ENCODE measurements at places on chromosomes 1 and 21.

DNA sequence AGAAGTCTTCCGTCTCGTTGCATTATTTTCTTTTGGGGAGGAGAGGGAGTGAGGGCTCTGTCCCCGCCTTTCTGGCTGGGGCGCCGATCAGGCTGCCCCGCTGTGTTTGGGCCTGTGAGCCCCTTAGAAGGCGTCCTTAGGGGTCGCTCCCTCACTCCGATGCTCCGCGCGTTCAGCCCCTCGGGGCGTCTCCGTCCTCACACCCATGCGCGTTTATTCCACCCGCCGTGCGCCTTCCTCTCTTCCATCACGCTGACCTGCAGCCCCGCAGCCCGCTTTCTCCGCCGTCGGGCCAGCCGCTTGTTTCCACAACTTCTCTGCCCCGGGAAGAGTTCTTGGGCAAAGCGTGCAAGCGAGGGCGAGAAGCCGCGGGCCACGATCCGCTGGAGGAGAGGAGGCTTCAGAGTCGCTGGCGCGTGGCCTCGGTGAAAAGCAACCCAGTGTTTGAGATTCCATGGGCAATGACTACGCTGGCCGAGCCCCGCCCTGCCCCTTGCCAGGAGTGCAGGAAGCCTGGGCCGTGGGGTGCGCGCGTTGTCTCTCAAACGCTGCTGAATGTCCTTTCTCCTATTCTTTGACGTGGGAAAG, 27.7 kb downstream of the TRIM11 start:
- DNase-seq, result no peak

DNA sequence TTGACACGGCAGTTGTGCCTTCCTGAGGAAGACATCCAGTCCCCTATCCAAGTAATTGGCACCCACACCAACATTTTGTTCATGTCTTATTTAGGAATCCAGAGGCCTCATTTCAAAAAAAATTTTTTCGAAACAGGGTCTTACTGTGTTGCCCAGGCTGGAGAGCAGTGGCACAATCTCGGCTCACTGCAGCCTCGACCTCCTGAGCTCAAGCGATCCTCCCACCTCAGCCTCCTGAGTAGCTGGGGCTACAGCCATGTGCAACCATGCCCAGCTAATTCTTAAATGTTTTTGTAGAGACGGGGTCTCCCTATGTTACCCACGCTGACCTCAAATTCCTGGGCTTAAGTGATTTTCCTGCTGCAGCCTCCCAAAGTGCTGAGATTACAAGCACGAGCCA, 9.2 kb upstream of the TRNP1 start:
- no peak for DNase-seq

DNA sequence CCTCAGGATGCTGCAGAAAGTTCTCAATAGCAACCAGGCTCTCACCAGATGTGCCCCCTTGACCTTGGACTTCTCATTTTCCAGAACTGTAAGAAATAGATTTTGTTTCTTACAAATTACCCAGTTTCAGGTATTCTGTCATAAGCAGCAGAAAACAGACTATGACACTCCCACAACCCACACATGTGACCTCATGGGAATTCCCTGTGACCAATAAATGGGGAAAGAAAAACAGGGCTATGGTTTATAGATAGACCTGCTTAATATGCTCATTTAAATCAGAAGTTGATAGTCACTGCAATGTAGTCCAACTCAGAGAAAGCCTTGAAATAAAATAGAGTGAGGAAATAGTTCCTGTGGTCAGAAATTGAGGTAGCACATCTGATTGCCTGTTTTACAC, 380.9 kb upstream of the PTBP2 start:
- DNase-seq, result no peak

DNA sequence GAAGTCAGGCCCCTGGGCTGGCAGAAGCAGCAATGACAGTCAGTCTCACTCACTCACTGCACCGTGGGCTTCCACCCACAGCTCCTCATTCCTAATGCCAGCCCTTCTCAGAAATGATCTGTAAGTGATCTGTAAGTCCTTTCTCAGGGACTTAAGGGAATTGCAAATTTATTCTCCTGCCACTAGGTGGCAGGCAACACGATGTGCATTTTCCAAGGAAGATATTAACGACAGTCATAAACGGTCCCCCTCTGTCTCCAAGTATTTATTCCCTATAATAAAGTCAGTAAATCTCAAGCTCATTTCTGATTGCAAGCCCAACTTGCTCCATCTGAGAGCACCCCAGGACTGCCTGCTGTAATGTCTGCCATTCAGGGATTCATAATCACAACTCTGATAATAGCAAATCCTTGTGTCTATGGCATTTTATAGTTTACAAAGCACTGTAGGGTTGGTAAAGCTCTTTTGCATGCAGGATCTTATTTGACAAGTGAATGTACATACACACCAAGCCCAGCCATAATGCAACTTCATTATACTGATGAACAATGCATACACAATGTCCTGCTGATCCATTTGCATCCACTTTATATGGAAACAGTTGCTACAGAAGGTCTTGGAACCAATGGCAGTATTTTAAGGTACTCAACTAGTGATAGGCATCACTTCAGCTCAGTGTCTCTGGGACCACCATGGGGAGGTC, 380.5 kb upstream of the CAMK1G start:
- DNase-seq, result no peak

GRCh38 chr1:172588296-172589291, 55.6 kb downstream of the SUCO start:
- DNase-seq, result no peak

DNA sequence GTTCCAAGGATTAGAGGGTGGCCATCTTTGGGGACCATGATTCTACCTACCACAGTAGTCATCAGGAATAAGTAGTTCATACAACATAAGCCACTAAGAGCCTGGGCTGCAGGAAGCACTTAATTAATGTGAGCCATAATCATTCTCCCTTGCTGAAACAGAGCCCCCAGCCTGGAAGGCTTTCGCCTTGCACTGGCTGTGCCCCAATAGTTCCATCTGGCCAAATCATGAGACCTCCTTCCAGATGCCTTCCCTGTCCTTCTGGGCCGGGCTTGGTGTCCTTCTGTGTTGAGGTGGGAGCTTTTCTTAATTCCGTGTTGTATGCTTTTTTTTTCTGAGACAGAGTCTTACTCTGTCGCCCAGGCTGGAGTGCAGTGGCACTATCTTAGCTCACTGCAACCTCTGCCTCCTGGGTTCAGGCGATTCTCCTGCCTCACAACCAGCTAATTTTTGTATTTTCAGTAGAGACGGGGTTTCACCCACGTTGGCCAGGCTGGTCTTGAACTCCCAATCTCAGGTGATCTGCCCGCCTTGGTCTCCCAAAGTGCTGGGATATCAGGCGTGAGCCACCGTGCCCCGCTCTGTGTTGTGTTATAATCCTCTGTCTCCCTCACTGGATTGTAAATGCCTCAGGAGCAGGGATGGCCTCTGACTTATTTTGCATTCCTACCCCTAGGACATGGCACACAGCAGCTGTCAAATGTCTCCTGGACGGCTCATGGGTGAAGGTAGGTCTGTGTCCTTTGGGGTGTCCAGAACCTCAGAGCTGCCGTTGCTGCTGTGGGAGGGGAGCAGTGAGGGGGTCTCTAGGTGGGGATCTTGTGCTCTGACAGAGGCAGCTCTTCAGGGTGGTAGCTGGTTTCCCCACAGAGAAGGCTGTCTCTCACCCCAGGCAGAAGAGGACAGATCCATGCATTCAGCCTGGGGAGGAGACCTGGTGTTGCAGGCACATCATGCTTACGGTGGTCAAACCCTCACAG, 10.1 kb downstream of the GNG4 start:
- DNase-seq, result no peak

DNA sequence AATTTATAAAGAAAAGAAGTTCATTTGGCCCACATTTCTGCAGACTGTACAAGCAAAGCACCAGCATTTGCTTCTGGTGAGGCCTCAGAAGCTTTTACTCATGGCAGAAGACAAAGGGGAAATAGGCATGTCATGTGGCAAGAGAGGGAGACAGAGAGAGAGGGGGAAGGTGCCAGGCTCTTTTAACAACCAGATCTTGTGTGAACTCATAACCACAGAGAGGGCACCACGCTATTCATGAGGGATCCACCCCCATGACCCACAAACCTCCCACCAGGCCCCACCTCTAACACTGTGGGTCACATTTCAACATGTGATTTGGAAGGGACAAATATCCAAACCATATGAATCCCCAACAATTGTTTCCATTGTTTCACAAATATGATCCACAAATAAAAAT, 467.9 kb downstream of the SIPA1L2 start:
- DNase-seq, result no peak

DNA sequence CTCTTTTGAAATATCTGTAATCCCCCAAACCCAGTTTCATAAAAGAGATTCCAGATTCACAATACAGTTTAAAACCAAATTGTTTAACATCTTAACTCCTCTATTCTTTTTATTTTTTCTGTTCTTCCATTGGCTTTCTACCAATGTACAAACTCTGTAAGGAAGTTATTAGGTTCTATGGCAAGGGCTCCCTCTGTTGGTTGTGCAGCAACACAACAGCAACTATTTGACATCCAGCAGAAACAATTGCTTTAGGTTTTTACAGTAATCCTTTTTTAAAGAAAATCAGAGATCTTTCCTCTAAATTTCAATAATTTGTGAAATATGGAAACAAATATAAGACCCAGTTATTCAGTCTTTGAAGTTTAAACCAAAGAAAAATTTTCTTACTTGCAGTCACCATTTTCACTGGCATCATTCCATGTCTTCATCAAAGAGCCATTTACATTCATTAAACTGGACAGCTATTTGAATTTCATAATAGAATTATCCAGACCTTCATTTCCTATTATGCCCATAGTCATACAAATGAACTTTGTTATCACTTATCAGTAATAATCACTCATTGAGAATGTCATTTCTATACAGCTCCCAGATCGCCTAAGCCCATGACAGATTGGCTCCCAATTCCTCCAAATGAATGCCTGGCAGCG, 46.5 kb upstream of the RNF11 start:
- no peak for DNase-seq

DNA sequence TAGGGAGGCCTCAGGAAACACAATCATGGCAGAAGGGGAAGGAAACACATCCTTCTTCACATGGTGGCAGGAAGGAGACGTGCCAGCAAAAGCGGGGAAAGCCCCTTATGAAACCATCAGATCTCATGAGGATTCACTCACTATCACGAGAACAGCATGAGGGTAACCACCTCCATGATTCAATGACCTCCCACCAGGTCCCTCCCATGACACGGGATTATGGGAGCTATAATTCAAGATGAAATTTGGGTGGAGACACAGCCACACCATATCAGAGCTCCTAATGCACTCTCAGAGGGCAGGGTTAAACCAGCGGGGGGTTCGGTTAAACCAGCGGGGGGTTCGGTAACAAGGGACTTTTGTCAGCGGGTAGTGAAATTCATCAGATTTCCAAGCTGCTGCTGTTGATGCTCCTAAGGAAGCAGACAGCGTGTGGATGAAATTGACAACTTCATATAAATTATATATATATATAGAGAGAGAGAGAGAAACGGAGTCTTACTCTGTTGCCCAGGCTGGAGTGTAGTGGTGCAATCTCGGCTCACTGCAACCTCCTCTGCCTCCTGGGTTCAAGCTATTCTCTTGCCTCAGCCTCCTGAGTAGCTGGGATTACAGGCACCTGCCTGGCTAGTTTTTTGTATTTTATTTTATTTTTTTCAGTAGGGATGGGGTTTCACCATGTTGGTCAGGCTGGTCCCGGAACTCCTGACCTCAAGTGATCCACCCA, 4.2 kb downstream of the CSTB start:
- no peak for DNase-seq

GRCh38 chr1:215114154-215114933, 31.8 kb downstream of the KCNK2 start:
- DNase-seq, result no peak

DNA sequence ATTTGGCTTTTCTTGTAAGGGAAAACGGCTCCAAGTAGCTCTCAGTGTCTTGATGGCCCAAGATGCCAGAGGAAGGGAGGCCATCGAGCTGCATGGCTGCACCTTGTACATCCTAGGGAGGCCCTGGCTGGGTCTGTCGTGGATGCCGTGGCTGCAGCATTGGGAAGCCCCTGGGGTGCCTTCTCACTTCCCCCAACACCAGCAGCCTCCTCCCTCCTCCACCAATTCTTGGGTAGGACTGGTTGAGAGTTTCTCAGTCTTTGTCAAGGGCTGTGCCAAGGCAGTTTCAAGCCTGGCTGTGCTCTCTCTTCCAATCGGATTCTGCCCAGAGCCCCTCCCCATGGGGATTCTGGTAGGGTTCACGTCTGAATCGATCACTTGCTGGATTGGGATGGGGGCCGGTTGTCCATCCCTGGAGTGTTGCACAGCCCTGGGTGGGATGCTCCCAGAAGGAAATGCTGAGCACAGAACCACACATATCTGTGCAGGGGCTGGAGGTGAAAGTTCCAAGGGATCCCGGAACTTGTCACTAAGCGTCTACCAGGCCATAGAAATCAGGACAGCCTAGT, 14.0 kb upstream of the SPSB1 start:
- no peak for DNase-seq

DNA sequence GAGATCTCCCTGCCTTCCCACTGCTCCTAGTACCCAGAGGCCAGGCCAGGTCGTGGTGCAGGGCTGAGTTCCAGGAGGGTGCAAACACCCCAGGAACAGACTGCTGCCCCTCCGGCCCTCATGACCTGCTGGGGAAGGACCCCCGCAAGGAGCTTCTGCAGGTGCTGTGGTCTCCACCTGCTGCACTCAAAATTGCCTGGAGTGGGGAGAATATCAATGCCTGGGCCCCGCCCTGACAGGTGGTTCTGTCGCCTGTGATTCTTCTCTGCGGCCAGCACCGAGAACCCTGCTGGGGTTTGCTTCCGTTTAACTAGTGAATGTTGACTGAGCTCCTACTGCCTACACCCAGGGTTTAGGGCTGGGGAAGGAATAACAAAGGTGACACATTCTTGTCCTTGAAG, 2.1 kb upstream of the TFF3 start:
- DNase-seq, result no peak

DNA sequence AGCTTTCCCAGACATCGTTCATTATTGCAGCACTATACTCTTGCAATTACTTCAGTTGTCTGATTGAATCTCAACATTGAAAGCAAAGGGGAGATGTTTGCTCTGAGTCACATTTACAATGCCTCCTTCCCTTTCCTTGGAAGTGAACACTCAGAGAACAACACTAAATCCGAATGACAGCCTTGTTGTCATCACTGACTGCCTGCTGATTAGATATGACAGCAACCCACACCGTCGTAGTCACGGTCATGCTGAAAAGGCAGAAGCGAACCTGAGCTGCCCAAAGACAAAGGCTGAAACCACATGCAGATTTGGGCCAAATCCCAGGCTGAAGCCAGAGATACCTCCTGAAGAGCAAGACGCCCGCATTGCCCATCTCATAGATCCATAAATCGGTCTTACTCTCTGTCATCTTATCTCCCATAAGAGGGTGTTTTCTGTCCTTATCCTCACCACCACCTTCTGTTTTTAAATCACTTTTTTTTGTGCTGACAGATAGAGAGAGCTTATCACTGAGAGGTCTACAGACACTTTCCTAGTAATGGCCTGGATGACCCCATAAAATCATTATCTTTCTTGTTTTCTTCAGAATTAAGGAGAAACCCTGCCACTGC, 47.5 kb downstream of the TMCO4 start:
- DNase-seq, result no peak

GRCh38 chr1:204296431-204296988, 63.2 kb downstream of the PLEKHA6 start:
- DNase-seq, result no peak

- no peak for DNase-seq
These were observed 275.0 kb downstream of the HMCN1 start for GRCh38 chr1:186009039-186009737.

Measured in amygdala (tissue), 56 donors.